ENCODE measurements at places on chromosomes 5 and 9.
A peak's percentile ranks its signal among the peaks of the same experiment; 100 is the strongest.

- DNase-seq = peak; percentile 95
Measured at GRCh38 chr5:177456976-177457851, 10.6 kb downstream of the PRR7 start.

DNA sequence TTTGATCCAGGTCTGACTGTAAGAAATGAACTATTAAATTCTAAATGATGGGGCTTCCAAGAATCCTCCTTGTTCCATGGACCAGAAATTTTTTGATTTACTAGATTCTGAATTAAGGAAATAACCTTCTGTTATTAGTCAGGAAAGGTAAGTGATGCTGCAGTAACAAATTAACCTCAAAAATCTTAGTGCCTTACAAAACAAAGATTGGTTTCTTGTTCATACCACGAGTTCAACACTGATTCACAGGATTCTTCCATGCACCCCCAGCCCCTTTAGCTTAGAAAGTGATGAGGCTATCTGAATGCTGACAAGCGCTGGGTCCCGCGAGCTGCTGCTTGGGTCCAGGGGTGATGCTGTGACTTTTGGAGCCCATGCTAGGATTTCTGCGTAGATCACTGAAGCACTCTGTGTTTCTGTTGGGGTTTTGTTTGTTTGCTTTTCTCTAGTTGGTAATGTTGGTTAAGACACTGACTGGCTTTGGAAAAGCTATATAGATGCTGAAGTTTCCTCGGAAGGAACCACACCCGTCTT lies 52.3 kb downstream of the COL15A1 start:
- no peak for DNase-seq

DNA sequence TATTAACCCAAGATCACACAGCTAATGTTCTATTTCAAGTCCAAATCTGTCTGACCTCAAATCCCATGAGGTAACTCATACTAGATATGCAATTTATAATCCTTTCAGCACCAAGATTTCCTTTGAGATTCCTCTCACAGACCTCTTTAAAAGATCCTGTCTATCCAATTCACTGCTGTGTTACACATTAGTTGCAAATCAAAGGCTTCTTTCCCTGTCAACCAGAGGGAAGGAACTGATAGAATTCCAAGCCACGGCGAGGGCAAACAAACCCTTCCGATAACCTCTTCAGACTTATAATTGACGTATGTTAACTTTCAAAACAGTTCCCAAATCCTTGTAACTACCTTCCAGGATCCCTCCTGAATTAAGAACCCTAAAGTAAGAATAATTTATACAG lies 168.9 kb downstream of the DRD1 start:
- DNase-seq = no peak

GRCh38 chr5:14872070-14872989 lies 752 bp upstream of the ANKH start:
- peak; percentile 32 for DNase-seq

- DNase-seq = no peak
Measured at GRCh38 chr9:128484686-128485413, 19.7 kb upstream of the GLE1 start.

DNA sequence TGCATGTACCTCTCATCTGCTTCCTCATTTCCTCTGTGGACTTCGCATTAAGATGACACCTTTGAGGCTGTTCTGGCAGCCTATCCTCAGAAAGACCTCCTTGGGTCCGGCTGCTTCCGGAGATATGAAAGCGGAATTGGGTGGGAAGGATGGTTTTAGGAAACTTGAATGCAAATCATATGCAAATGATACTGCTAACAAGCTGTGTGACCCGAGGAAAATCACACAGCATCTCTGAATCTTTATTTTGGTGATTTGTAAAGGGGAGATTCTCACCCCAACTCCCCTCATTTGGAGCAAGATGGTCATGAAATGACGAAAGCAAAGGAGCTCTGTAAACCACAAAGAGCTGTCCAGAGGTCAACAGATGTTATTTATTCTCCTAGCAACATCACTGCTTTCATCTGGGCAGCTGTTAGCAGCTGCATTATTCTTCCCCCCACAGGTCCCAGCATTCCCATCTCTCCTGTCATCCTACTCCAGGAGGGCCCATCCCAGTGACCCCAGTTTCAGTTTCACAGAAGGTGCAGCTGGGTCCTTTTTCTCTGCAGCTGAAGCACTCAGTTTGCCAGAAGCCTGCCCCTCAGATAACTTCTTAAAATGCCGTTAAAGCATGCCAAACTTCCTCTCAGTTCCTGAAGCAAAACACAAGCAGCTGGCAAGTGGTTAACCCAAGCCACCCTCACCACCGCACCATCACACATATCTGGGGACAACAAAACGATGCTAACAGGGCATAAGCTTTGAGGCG lies 269.5 kb downstream of the SEC61B start:
- no peak for DNase-seq

DNA sequence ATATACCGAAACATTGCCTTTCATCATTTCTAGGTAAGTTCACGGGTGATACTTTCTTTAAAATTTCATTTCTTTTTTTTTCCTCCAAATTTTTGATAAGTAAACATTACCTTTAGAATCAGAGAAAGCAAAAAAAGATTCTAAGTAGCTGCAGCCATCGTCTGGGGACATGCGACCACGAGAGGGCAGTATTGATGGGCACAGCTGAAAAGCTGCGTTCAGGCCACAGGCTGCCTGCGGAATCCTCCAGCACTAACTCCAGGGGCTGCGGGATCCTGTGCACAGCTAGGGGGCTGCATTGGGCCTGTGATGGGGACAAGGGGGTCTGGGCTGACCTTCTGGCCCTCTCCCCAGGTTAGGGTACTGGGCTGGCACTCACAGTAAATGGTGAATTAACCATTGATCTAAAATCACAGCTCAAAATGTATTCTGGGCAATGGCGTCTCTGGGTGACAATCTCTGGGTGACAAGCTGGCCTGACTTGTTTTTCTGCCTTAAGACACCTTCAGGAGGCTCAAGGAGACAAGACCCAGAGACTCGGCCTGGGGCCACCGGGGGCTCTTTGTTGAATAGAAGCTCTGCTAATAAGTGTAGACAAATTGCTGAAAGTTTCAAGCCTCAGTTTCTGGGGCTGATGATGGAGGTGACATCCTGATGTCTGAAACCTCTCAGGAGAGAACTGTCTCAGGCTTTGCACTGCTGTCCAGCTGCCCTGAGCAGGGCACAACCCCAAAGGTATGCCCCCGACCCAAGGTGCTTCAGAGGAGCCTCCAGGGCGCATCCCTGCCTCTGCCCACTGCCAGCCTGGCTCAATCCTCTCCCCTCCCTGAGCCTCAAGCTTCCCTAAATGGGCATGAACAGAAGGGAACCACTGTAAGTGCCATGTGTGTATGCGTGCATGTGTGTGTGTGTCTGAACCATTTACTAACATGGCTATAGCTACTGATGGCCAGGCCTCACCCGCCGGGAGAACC lies 44.3 kb upstream of the SARDH start:
- peak; percentile 54 for DNase-seq

DNA sequence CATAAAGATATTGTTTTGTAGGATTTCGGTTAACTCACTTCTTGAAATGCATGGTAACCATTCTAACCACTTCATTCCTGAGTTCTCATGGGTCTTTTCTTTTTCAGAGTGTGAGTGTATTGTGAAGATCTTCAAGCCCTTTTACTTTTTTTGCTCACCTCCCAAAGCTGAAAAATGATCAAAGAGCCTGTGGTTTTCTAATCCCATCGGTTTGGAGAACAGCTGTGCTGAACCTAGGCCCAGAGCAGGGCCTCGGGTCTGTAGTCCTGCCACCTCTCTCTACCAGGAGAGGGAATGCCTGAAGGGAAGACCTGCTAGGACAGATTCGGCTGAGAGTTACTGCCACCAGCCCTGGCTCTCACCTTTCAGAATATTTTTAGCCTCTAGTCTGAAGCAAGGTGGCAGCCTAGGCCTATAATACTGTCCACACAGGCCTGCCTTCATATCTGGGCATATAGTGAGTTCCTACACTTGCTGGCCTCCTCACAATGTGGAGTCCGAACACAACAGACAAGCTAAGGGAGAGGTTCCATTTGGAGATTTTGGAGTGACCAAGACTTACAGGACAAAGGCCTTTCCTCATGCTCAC lies 13.8 kb downstream of the RGMB start:
- no peak for DNase-seq

DNA sequence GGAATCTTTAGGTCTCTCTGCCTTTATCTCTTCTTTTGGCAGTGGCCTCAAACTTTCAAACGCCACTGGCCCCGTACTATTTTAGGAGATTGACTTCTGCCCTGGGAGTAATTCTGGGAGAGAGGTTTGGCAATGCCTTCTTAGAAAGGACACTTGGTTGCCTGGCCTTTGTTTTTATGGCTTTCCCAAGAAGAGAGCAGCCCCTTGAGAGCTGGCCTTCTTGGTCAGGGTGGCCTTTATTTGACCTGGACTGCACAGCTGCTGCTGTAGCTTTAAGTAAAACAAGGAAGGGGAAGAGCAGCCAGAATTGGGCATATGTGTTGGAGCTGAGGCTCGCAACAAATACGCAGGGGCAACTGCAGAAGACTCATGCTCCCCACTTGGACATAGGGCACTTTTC lies 60.8 kb downstream of the PTPN3 start:
- peak; percentile 32 for DNase-seq

GRCh38 chr5:43891112-43891511 lies 288.1 kb downstream of the NNT start:
- DNase-seq = no peak

DNA sequence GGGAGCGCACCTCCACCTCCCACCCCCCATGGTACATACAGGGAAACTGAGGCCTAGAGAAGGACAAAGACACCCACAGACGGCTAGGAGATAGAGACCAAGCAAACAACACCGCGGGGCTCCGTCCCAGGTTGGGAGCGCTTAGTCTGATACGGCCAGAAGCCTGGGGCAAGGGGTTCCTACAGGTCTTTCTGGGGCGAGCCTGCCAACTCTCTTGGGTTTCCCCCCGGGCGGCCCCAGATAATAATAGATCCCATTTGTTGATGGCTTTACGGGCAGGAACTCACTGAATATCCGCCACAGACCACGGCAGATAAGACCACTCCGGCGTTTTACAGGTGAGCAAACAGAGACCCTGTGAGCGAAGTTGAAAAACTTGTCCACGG lies 5.0 kb upstream of the EBF1 start:
- no peak for DNase-seq

- no peak for DNase-seq
Measured at GRCh38 chr5:37615184-37615583, 224.7 kb downstream of the GDNF start.

DNA sequence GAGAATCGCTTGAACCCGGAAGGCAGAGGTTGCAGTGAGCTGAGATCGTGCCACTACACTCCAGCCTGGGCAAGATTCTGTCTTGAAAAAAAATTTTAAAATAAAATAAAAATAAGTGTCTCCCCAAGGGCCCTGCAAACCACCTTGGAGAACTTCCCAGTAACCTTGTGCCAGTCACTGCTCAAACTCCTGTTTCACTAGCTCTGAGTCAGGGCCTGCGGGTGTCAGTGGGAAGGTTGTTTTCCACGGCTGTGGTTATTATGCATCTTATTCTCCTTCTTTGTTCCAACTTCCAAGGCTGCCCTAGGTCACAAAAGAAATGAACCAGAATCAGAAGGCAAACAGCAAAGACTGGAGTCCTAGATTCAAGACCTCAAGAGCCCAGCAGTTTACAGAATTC lies 246.7 kb downstream of the ADAMTSL1 start:
- DNase-seq = no peak

GRCh38 chr9:133148199-133149129 lies 15.2 kb downstream of the GBGT1 start:
- DNase-seq = peak; percentile 67

- no peak for DNase-seq
Measured at GRCh38 chr9:127173063-127173462, 50.6 kb upstream of the ANGPTL2 start.

GRCh38 chr5:75338408-75338807 lies 1.4 kb downstream of the HMGCR start:
- no peak for DNase-seq

DNA sequence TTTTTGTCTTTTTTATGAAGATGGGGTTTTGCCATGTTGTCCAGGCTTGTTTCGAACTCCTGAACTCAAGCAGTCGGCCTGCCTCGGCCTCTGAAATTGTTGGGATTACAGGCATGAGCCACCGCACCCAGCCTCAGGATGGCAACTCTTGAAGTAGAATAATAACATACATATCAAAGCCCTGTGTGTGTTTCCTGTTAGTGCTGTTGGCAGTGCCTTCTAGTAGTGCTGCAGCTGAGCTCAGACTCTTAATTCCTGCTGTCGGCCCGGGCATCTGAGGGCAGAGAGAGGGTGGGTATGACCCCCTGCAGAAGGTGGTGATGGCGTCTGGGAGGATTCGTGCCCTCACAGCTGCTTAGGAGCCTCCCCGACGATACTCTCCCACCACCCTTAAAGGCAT lies 227.2 kb downstream of the PDZD2 start:
- DNase-seq = no peak

DNA sequence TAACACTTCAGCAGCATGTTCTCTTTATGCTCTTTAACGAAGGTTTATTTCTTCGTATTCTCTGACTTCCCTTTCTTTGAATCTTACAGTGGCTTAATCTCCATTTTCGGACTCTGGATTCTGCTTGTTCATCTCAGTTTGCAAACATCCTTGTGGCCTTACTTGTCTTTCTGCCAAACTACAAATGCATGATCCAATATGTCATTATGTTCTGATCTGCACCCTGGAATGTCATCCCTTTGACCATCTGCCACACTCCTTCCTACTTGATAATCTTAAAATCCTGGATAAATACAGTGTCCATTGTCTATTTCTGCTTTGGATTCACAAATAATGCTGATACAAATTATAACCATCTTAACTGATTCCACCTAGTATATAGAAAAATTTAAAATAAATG lies 499.2 kb downstream of the CDH18 start:
- DNase-seq = no peak
